Osteoblast (primary cell): ENCODE measurements at places on chromosomes 13 and 19. TPM values are rescaled to one million over a fixed set of nuclear protein-coding genes. Genes with fewer than 3 reads are reported as not detected.

GRCh38 chr13:84978851-84979250, 820.4 kb downstream of the SLITRK6 start:
- H3K4me3 ChIP-seq = no peak overlapping the region
- no peak for DNase-seq
- no peaks in the 10 kb centered on the region for H3K4me1 ChIP-seq
- H3K36me3 ChIP-seq = no peaks in the 10 kb centered on the region
- no peak overlapping the region for H3K27ac ChIP-seq

Gene TEX101
- not detected in 2 replicates for total RNA-seq

Gene XRCC1
- 21.4 and 22.7 TPM in 2 replicates for total RNA-seq

- no peak overlapping the region for H3K27ac ChIP-seq
- H3K36me3 ChIP-seq = no peaks in the 10 kb centered on the region
- peaks cover 8% of the 10 kb centered on the region for H3K4me1 ChIP-seq
Observed at GRCh38 chr19:39113199-39113598, 12.4 kb upstream of the PAK4 start.

- H3K4me1 ChIP-seq = no peaks in the 10 kb centered on the region
- no peak overlapping the region for H3K27ac ChIP-seq
- DNase-seq = no peak
- no peaks in the 10 kb centered on the region for H3K36me3 ChIP-seq
- H3K27me3 ChIP-seq = peaks cover 8% of the 10 kb centered on the region
Observed at GRCh38 chr13:51083706-51084105, 27.4 kb downstream of the C13orf42 start.

Gene ZNF724
- 2.5 and 4.1 TPM in 2 replicates for total RNA-seq

Gene WDR62
- total RNA-seq = 1.4 and 1.8 TPM in 2 replicates

- peaks cover 6% of the 10 kb centered on the region for H3K4me1 ChIP-seq
- H3K4me3 ChIP-seq = peak within 1 kb of the TSS; percentile 72
- DNase-seq = peak; percentile 88
- no peak within 1 kb of the TSS for H3K27ac ChIP-seq
Observed at GRCh38 chr19:45498411-45499195, at the start of gene PPM1N. TSS of gene PPM1N (plus strand) at chr19:45498443. CDS start at chr19:45498473, 30 bp downstream.

Gene LPAR2
- total RNA-seq = 0.72 and 0.88 TPM in 2 replicates

Gene ZNF628
- total RNA-seq = 1.5 and 2.9 TPM in 2 replicates

DNA sequence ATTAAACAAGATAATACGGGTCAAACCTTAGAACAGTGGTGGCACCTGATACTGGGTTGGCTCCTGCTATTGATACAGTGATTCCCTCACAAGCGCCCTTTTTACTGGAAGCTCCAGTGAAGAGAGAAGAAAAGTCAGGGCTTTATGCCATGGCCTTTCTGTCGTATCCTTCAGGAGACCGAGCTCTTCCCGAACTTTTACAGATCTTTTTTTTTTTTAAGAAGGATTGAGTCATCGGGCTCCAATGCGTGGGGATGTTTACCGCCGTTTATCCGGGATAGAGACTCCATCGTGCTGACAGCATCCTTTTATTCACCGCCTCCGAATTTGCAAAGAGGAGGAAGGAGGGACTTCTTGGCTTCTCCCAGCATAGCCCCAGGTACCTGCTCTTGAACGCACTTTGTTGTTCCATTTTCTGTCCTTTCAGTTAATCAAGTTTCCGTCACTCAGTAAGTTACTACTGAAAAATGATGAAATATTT, 574 bp downstream of the ZNF227 start:
- no peaks in the 10 kb centered on the region for H3K27me3 ChIP-seq
- peak overlapping the region; percentile 89 for H3K4me3 ChIP-seq
- H3K27ac ChIP-seq = peak overlapping the region; percentile 79
- peaks cover 6% of the 10 kb centered on the region for H3K36me3 ChIP-seq
- DNase-seq = peak; percentile 64

GRCh38 chr13:46698910-46699460, 98.0 kb downstream of the ESD start:
- H3K4me3 ChIP-seq = no peak overlapping the region
- no peaks in the 10 kb centered on the region for H3K4me1 ChIP-seq
- DNase-seq = no peak
- peaks cover 52% of the 10 kb centered on the region for H3K36me3 ChIP-seq
- no peak overlapping the region for H3K27ac ChIP-seq

DNA sequence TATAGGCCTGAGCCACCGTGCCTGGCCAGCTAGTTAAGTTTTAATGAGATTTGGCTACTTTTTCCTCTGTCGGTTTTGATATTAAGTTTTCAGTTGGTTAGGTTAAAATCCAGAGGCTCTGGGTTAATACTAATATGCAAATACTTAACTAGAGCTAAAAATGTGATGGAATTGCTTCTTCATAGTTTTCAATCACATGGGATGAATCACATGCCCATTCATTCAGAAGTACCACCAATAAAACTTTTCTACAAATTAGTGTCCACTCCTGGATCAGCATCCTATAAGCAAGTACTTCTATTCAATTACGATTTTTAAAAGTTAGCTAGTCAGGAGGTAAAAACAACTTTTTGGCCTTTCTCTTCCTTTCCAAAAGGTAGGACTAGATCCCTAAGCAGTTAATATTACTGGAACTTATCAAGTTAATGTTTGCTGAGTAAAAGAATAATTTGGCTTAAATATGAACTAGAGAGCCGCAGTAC, 4.3 kb downstream of the SLC25A30 start:
- peak; percentile 69 for DNase-seq
- H3K27me3 ChIP-seq = no peaks in the 10 kb centered on the region
- peaks cover 9% of the 10 kb centered on the region for H3K36me3 ChIP-seq
- H3K4me1 ChIP-seq = peaks cover 21% of the 10 kb centered on the region

DNA sequence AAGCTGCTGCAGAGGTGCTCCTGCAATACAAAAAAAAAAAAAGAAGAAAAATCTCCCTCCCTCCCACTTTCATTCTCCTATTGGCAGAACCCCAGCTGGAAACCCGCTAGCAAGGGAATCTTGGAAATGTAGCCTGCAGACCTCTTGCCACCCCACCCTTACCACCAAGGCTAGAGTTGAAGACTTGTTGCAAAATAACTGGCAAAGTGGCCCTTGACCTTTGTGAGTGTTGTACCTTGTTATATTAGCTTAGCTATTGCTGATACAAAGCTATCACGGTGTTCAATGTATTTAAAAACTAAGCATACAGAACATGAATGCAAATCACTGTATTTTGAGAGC, 57.5 kb upstream of the KCTD4 start:
- no peak for DNase-seq
- H3K4me1 ChIP-seq = peaks cover 13% of the 10 kb centered on the region
- H3K36me3 ChIP-seq = peaks cover 8% of the 10 kb centered on the region
- no peak overlapping the region for H3K4me3 ChIP-seq
- H3K27ac ChIP-seq = no peak overlapping the region

DNA sequence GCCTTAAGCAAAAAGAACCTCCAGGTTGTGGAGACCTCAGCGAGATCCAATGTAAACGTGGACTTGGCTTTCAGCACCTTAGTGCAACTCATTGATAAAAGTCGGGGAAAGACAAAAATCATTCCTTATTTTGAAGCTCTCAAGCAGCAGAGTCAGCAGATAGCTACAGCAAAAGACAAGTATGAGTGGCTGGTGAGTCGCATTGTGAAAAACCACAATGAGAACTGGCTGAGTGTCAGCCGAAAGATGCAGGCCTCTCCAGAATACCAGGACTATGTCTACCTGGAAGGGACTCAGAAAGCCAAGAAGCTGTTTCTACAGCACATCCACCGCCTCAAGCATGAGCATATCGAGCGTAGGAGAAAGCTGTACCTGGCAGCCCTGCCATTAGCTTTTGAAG, 58.5 kb downstream of the ARHGAP35 start:
- peak overlapping the region; percentile 6 for H3K27ac ChIP-seq
- peaks cover 22% of the 10 kb centered on the region for H3K4me1 ChIP-seq
- peaks cover 45% of the 10 kb centered on the region for H3K36me3 ChIP-seq
- no peak overlapping the region for H3K4me3 ChIP-seq

Gene KCNJ14
- total RNA-seq = 0.59 and 0.72 TPM in 2 replicates

Gene SBK3
- total RNA-seq = not detected in 2 replicates

DNA sequence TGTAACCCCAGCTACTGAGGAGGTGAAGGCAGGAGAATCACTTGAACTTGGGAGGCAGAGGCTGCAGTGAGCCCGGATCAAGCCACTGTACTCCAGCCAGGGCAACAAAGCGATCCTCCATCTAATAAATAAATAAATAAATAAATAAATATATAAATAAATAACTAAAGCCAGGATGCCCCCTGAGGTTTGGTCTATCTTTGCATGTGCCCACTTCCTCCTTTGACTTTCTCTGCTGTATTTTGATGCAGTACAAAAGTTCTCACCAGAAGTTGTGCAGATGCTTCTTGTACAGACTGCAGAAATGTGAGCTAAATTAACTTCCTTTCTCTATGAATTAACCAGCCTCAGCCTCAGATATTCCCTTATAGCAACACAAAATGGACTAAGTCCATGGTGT, 6.5 kb upstream of the N4BP2L2 start:
- peaks cover 4% of the 10 kb centered on the region for H3K27me3 ChIP-seq
- H3K36me3 ChIP-seq = no peaks in the 10 kb centered on the region
- H3K27ac ChIP-seq = no peak overlapping the region
- no peak for DNase-seq
- H3K4me3 ChIP-seq = no peak overlapping the region

Gene CLDND2
- not detected in 2 replicates for total RNA-seq

Gene TDRD12
- total RNA-seq = under 0.01 and 0.36 TPM in 2 replicates

- H3K27me3 ChIP-seq = no peaks in the 10 kb centered on the region
- H3K4me1 ChIP-seq = no peaks in the 10 kb centered on the region
Observed at GRCh38 chr13:89628567-89628966, 1718.9 kb upstream of the MIR17HG start.

DNA sequence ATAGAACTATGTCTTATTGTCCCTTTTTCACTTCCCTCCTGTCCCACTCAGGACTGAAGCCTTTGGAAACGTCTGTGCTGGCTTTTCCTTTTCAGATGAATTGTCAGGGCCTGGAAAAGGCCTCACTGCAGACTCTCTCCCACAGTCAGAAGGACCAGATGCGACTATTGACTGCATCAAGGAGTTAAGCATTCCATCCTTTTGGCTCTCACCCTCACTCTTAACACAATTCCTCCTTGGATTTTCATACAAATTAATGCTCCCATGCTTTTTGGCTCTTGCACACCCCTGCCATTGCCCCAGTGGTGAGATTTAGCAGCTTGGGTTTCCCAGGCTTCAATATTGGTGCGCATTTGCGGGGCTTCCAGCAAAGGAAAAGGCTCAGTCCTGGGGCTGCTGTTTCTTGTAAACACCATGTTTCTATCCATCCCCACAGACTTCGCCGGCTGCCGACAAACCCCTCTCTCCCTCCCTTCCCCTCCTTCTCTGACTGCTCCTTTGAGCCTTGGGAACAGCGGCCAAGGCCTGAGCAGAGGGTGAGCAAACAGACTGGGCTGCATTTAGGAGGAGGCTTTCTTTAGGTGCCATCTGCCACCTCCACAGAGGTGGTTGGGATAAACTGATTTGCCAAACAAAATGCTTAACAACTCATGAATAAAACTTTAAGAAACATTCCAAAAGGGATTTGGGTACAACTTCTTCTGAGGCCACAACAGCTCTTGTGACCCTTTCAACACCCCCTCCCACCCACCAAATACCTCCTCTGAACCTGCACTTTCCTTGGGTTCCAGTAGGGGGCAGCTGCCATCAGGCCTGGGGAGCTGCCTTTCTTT, 48.6 kb upstream of the PCDH8 start:
- no peak overlapping the region for H3K4me3 ChIP-seq
- H3K4me1 ChIP-seq = no peaks in the 10 kb centered on the region
- DNase-seq = no peak
- no peaks in the 10 kb centered on the region for H3K27me3 ChIP-seq
- no peak overlapping the region for H3K27ac ChIP-seq

DNA sequence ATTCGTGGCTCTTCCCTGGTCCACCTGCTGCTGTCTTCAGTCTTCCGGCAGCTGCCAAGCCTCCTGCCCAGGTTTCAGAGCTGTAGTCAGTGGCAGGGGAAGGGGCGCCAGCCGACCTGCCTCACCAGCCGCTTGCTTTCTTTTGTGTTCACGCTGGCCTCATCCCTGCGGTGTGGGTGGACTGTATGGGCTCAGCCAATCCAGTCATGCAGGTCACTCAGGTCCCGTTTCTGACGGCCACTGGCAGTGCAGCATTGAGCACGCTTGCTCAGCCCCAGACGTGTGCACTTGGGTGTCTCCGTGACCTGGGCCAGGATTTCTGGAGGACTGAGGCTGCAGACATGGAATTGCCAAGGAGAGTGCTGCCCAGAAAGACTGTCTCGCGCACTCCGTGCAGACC, 26.0 kb downstream of the AP1M1 start:
- H3K4me1 ChIP-seq = no peaks in the 10 kb centered on the region
- no peak overlapping the region for H3K4me3 ChIP-seq
- peaks cover 78% of the 10 kb centered on the region for H3K36me3 ChIP-seq
- H3K27me3 ChIP-seq = no peaks in the 10 kb centered on the region
- no peak overlapping the region for H3K27ac ChIP-seq

GRCh38 chr13:113770937-113771336, 11.9 kb downstream of the TMEM255B start:
- no peak overlapping the region for H3K27ac ChIP-seq
- no peaks in the 10 kb centered on the region for H3K36me3 ChIP-seq

Gene SLC25A41
- total RNA-seq = not detected in 2 replicates

- H3K4me1 ChIP-seq = peaks cover 8% of the 10 kb centered on the region
- H3K36me3 ChIP-seq = no peaks in the 10 kb centered on the region
Observed at GRCh38 chr13:27830010-27830409, 37.7 kb downstream of the GSX1 start.

GRCh38 chr13:40168425-40169166, 497.8 kb downstream of the FOXO1 start:
- H3K27ac ChIP-seq = no peak overlapping the region
- no peaks in the 10 kb centered on the region for H3K36me3 ChIP-seq
- no peak for DNase-seq
- H3K4me3 ChIP-seq = no peak overlapping the region
- H3K4me1 ChIP-seq = peaks cover 8% of the 10 kb centered on the region

GRCh38 chr13:71962126-71962525, 95.1 kb upstream of the DACH1 start:
- no peak overlapping the region for H3K27ac ChIP-seq
- H3K36me3 ChIP-seq = no peaks in the 10 kb centered on the region
- no peaks in the 10 kb centered on the region for H3K27me3 ChIP-seq
- no peaks in the 10 kb centered on the region for H3K4me1 ChIP-seq
- H3K4me3 ChIP-seq = no peak overlapping the region

DNA sequence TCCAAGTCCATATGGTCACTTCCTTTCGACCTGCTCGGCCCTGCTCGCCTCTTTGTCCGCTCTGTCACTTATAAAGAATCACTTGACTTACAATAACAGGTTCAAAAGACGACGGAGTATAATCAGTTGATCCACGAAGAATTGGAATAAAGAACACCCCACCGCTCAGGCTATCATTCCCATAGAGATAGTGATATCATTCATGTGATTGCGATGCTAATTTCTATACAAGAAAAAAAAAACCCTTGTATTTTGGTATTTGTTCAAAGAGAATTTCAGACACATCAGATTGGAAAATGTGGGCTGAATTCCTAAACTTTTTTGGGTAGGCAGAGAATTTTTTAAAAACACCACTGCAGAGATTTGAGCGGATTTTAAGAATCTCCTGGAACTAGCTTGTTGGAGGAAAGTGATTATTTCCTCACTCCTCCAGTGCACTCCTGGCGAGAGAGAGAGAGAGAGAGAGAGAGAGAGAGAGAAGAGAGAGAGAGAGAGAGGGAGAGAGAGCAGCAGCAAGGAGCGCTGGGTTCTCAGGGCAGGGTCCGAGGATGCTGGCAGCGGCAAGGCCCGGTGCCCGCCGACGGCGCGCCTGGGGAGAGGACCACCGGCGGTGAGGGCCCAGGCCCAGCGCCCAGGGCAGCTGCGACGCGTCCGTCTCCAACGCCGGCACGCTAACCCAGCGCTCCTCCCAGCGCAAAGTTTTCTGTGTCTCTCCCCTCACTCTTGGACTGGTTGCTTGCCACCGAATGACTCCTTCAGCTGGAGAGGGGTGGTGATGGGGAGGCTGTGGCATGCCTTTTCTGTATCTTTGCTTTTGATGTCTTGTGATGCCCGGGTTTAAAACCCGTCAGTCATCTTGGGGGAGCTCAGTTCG, 149.0 kb upstream of the ZNF536 start:
- H3K27me3 ChIP-seq = peaks cover 36% of the 10 kb centered on the region
- peaks cover 2% of the 10 kb centered on the region for H3K4me1 ChIP-seq
- no peak overlapping the region for H3K27ac ChIP-seq
